HCT116 (cell line): ENCODE measurements at places on chromosomes 16 and 17. TPM values are rescaled to one million over a fixed set of nuclear protein-coding genes. Genes with fewer than 3 reads are reported as not detected.

DNA sequence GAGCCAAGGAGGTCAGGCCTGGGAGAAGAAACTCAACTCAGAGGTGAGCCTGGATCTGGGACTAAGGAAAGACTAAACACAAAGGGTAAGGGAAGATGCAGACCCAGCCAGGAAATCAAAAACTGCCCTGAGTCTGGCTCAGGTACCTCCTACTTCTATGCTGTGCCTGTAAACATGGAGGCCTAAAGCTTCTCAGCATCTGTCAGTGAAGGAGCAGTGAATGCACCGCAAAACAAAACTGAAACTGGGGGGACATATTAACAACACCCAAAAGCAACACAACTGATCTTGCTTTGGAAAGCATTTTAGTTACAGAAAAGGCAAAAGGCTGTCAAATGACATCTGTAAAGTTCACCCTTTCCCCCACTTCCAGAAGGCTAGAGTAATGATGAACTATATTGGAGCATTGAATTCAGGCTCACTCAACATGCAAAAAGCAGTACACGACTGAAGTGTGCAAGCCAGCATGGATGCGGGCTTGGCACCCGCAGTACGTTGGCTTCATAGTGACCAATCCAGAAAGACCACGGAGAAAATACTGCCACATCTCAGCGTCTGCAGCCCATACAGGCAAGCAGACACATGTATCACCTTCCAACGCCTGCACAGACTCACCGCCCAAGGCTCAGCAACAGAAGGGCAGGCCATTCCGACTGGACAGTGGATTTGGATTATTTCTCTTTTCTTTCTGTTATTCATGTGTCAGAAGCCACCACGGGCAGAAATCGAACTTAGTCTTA is 3.8 kb downstream of the TBC1D16 start:
- no peaks in the 10 kb centered on the region for H3K36me3 ChIP-seq
- H3K27me3 ChIP-seq, result no peaks in the 10 kb centered on the region
- H3K4me3 ChIP-seq, result no peak overlapping the region
- peaks cover 3% of the 10 kb centered on the region; the same call in 1 of the 2 replicates for H3K4me1 ChIP-seq
- H3K27ac ChIP-seq, result no peak overlapping the region

The CEP295NL gene
- total RNA-seq, result 1.9 TPM

- no peaks in the 10 kb centered on the region for H3K27me3 ChIP-seq
- no peak for DNase-seq
- H3K4me1 ChIP-seq, result no peaks in the 10 kb centered on the region
- no peak overlapping the region for H3K4me3 ChIP-seq
- no peaks in the 10 kb centered on the region for H3K36me3 ChIP-seq
These were observed 120.0 kb upstream of the TBX2 start for GRCh38 chr17:61279476-61280145.

DNA sequence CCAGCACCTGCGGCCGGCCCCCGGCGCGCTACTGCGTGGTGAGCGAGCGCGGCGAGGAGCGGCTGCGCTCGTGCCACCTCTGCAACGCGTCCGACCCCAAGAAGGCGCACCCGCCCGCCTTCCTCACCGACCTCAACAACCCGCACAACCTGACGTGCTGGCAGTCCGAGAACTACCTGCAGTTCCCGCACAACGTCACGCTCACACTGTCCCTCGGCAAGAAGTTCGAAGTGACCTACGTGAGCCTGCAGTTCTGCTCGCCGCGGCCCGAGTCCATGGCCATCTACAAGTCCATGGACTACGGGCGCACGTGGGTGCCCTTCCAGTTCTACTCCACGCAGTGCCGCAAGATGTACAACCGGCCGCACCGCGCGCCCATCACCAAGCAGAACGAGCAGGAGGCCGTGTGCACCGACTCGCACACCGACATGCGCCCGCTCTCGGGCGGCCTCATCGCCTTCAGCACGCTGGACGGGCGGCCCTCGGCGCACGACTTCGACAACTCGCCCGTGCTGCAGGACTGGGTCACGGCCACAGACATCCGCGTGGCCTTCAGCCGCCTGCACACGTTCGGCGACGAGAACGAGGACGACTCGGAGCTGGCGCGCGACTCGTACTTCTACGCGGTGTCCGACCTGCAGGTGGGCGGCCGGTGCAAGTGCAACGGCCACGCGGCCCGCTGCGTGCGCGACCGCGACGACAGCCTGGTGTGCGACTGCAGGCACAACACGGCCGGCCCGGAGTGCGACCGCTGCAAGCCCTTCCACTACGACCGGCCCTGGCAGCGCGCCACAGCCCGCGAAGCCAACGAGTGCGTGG is 1.5 kb downstream of the NTN1 start:
- H3K36me3 ChIP-seq, result no peaks in the 10 kb centered on the region
- no peak overlapping the region for H3K4me3 ChIP-seq
- no peak overlapping the region for H3K27ac ChIP-seq
- H3K4me1 ChIP-seq, result peaks cover 4% of the 10 kb centered on the region; the same call in 1 of the 2 replicates
- no peak for DNase-seq
- 0 out of 2 replicates have a peak, but pooled peaks cover 3% of the 10 kb centered on the region for H3K27me3 ChIP-seq

- no peaks in the 10 kb centered on the region for H3K27me3 ChIP-seq
- H3K4me3 ChIP-seq, result no peak overlapping the region
- DNase-seq, result no peak
- H3K4me1 ChIP-seq, result peaks cover 12% of the 10 kb centered on the region
- no peak overlapping the region for H3K27ac ChIP-seq
These were observed 62.7 kb downstream of the TEX2 start for GRCh38 chr17:64200080-64201032.

The CHST5 gene
- total RNA-seq, result 0.32 TPM

The METTL26 gene
- 85.7 TPM for total RNA-seq

The HP gene
- total RNA-seq, result 18.1 TPM
